GM23248 (cell line): ENCODE measurements at places on chromosomes 7 and 10.
A peak's percentile ranks its signal among the peaks of the same experiment; 100 is the strongest.

DNA sequence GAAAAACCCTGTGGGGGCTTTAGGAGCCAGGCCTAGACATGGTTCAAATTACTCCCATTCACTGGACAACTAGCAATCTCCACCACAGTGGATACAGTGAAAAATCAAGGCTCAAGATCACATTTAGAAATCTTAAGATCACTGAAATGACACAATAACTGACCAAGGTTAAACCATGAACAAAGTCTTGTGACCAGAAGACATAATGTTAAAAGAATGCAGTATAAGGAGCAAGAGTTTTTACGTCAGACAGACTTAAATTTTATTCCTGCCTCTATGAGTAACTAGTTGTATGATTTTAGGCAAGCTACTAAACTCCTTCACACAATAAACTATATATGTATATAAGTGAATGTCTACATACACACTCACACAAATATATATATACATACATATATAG lies 68.5 kb downstream of the MICU1 start:
- DNase-seq, result peak; percentile 66

GRCh38 chr10:15168291-15168785 lies at the start of gene NMT2:
TSS of gene NMT2 (minus strand) at chr10:15168693. CDS start at chr10:15168612, 81 bp downstream.
- DNase-seq, result no peak

GRCh38 chr7:80740778-80741545 lies 102.5 kb downstream of the CD36 start:
- peak; percentile 77 for DNase-seq

DNA sequence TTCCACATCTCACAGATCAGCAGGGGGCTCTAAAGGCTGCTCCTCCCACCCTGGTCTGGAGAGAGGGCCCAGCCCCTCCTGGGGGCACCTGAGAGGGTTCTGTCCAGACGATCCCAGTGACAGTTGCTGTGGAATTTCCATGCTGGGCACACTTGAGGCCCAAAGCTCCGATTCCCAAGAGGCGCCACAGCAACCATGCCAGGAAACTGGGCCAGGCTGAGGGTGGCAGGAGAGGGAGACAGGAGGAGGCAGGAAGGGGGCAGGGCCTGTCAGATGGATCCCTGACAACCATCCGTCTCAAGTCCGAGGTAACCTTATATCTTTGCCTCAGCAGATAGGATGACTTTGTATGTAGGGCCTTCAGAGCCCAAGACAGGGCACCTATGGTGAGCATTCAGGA lies 4.3 kb upstream of the NOS3 start:
- no peak for DNase-seq

DNA sequence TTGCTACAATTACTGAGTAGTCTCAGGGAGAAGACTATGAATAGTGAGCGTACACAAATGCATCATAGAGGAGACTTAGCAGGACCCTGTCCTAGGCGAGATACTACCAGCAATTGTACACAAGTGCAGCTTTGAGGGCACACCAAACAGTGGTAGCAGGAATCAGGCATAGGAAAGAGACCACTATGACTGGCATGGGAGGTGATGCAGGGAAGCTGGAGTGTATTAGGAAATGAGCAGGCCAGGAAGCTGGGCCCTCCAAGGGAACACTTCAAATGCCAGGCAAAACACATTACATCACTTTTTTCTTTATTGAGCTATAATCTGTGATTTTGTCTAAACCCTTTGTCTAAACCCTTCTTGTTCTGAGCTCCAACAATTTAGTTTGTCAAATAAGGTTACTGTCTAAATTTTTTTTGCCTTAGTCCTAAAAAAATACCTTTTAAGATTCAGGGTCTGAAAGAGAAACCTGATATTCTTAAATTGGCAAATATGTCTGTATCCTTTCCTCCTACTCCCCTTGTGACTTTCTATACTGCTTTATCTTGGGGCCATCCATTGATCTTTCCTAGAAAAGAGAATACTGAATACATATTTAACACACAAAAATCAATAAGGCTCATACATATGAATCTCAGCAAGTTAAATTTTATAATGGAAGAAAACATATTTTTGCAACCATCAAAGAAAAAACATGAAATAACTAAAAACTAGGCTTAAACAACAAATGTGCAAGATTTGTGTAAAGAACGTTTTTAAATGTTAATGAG lies 193.8 kb upstream of the PHYHIPL start:
- no peak for DNase-seq

DNA sequence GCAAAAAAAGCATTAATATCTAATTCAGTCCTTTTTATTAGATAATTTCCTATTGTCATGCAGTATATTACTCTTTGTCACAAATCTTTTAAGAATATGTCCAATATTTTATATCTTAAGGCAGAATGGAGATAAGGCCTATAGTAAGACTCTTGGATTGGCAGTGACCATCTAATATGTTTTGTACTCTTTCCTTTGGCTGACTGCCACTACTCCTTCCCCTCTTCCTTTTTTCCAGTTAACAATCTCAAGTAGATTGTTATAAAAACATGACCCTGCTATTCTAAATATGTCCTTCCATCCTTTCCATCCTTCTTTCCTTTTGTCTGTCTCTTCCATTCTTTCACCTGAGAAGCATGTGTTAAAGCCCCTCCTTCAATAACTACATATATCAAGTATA lies 92.8 kb upstream of the TMEM168 start:
- no peak for DNase-seq

DNA sequence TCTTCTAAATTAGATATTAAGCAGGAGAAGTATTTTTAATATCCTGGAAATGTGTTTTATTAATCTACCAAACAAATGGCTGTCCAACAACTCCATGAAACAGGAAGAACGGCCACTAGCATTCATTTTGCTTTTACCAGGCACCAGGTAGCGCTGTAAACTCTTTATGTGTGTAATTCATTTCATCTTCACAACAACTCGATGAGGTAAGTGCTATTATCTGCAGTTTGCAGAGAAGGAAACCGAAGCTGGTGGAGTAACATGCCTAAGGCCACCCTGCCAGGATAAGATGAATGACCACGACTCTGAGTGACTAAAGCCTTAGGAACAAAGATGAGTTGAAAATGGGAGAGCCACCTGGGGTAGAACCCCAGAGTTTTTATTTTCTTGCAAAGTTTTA lies 101.2 kb downstream of the KIAA1217 start:
- DNase-seq, result no peak

- no peak for DNase-seq
Measured at GRCh38 chr7:138137423-138138171, 61.3 kb downstream of the AKR1D1 start.

GRCh38 chr10:125995726-125996304 lies 99.5 kb downstream of the FANK1 start:
- no peak for DNase-seq

DNA sequence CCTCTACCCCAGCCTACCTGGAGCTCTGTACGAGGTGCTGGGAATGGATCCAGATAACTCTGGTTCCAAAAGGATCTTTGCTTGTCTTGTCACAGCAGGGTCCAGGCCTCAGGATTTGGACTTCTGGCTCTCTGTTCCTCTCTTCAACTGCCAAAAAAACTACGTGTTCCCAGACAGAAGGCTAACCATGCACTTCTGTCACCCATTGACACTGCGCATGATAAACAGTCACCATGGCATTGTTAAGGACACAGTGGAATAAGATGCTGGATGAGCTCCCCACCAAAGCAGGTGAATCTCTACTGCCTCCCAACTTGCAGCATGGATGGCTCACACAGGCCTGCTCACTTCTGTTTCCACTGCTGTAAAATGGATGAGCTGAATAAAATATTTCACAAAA lies 637.9 kb downstream of the TNS3 start:
- DNase-seq, result no peak

- DNase-seq, result no peak
Measured at GRCh38 chr7:108419961-108420908, 36.0 kb downstream of the NRCAM start.

DNA sequence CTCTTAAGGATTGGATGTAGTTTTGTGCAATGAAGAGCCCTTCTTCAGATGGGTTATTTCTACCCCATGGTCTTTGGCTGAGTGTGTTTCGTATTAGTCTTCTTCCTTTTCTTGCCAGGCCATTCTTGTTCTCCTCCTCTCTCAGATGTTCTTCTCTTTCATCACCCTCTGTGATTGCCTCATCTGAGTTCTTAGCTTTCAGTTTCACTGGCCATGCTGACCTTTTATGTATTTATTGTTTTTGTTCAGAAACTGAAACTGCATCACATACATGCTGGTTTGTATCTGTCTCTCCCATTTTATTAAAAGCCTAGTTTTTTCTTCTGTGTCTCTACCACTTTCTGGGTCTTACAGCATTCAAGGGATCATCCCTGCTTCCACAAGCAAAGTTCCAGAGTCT lies 21.7 kb upstream of the PCGF5 start:
- peak; percentile 88 for DNase-seq
